Head of caudate nucleus (tissue), 42 donors: ENCODE measurements at places on chromosomes 1 and 21.

DNA sequence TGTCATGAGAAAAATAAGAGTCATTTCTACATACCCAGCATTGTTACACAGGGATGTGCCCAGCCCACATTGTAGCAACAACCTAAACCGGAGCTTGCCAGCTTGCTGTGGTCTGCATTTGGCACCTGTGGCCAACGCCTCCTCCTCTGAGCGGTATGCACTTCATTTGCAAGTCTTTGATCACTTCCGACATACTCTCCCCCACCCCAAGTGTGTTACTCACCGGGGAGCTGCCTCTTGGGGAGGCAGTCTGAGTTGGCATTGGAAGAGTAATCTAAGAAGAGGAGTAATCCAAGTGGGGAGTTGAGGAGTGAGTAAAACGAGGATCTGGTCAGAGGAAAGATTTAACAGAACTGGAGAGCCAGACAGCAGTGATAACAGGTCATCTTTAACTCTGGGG lies 3.8 kb downstream of the BCL9 start:
- DNase-seq, result peak; percentile 64

- no peak for DNase-seq
Measured at GRCh38 chr21:37483776-37484175, 117.2 kb downstream of the DYRK1A start.

GRCh38 chr1:183416850-183417771 lies 1.1 kb downstream of the NMNAT2 start:
- DNase-seq, result peak; percentile 65

- no peak for DNase-seq
Measured at GRCh38 chr1:34864759-34865158, 5.2 kb upstream of the SMIM12 start.

DNA sequence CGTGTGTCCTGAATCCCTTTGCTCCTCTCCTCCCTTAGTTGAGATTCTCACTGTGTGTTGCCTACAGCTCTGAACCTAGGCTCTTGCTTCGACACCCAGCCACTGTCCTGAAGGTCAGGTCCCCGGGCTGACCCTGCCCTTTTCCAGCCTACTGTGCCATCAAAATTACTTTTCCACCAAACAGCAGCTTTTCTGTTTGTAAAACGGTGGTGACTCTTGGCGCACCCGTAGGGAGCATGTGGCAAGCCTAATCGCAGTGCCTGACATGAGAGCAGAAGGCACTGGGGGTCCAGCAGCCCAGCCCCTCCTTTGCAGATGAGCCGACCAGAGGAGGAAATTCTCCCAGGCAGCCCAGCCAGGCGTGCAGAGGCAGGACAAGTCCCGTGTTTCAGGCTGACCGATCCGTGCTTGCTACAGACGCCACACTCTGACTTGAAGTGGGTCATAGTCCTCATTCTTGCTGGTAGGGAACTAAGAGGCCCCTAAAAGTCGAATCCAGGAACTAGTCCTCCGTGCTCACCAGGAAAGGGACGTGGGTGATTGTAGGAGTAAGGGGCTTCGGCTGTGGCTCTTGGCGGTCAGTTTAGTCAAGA lies 6.8 kb downstream of the GPR137B start:
- no peak for DNase-seq

DNA sequence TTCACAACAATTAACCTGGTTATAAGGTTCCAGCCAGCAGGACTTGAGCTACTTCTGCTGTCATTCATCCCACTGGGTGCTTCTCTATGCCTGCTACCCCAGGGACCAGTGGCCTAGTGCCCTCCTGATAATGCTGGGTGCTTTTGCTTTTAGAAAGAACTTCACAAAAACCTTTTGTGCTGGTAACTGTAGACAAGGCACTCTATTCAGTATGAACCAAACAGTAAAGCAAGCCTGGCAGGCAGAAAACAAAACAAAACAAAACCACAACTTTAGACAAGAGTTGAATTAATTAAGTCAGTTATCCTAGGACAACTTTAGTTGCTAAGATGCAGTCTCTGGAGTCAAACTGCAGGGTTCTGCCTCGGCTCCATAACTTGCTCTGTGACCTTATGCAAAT lies 61.9 kb upstream of the ADGRL2 start:
- no peak for DNase-seq

DNA sequence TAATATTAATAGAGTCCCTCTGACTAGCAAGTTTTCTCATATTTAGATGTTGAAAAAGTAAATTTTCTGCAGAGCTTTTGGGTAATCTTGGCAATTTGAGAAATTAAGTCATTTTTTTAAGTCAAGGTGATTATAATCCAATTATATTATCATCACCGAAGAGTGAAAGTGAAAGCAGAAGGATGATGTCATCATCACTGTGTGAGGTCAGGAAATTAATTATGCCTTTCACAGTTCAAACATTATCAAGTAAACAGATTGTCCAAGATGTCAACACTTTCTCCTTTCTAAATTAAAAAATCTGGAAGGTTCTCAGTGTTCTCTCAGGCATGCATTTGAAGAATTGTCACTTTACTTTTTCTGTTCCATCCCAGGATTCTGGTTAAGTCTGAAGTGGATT lies 296.0 kb downstream of the TBX15 start:
- DNase-seq, result no peak

GRCh38 chr21:37765221-37765900 lies 150.9 kb downstream of the KCNJ6 start:
- no peak for DNase-seq

DNA sequence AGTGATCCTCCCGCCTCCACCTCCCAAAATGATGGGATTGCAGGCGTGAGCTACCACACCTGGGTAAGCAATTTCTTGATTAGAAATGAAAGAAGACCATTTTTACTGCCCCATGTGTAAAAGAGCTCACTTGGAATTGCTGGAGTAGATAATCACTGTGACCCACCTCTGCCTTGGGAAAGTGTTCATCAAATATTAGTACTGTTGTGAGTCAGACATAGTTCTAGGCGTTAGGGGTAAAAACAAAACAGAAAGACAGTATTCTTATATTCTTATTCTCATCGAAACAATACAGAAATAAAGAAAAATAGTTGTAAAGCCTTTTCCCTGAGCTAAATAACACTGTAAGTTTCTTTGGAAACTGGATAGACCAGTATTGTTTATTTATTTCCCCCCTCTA lies 36.2 kb downstream of the CELF3 start:
- no peak for DNase-seq

DNA sequence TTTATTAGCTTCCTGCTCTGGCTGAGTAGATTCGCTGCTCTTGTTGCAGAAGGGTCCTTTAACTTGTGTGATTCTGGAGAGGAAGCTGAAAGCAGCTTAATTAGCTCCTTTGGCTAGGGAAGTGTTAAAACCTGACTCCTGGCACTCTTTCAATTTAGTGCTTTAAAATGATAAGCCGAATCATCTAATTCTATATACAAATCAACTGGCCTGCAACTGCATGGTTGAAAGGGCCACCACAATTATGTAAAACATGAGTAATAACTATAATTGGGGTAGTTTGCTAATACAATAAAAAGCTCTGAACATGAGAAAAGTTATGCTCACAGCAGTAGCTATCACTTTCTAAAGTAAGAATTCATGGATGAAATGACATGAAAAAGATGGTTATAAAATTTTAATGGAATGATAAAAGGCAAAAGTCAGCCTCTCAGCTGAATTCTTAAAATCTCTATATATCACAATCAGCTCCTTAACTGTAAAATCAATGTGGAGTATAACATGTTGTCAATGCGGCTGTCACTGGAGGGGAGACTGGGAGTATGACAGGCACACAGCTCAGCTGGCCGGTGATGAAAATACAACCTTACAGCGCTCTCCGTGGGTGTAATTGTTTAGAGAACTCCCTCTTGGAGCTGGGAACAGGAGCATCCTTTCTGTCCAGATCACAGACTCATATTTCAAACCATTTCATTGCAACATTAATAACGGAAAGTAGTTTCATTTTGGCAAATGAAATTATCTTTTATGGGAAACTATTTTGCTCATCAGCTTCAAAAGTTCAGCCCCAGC lies 324.4 kb downstream of the KCTD3 start:
- DNase-seq, result no peak

GRCh38 chr1:41776891-41777441 lies 141.8 kb downstream of the HIVEP3 start:
- DNase-seq, result peak; percentile 88

- no peak for DNase-seq
Measured at GRCh38 chr1:91916811-91917460, 31.0 kb upstream of the TGFBR3 start.

- peak; percentile 58 for DNase-seq
Measured at GRCh38 chr1:27522432-27523336, 32.7 kb upstream of the WASF2 start.

DNA sequence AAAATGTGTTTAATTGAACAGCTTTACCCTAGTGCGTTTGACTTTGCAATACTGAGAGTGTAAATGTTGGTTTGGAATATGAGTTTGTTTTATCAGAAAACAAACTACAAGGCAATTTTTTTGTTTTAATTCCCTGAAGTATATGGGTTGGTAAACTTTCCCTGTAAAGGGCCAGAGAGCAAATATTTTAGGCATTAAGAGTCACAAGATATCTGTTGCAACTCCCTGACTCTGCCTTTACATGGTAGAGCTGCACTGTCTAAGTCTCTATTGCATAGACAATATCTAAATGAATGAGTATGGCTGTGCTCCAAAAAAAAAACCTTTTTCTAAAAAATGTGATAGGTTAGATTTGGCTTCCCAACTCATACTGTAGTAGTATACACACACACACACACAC lies 115.1 kb upstream of the PBX1 start:
- DNase-seq, result no peak

DNA sequence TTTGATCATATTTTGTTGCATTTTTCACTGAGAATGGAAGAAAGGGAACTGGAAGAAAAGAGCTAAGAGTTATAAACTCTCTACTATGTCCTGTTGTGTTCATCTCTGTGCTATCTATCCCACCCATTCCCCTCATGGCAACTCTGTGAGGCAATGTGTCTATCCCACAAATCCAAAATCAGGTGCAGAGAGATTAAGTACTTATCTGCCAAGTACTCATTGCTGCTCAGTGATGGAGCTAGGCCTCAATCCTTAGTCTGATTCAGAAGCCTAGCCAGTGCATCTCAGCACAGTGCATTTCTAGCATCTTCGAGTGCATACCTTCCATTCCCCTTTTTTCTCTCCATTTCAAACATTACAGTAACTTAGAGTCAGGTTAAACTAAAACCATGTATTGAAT lies 270.6 kb downstream of the TPR start:
- DNase-seq, result no peak

DNA sequence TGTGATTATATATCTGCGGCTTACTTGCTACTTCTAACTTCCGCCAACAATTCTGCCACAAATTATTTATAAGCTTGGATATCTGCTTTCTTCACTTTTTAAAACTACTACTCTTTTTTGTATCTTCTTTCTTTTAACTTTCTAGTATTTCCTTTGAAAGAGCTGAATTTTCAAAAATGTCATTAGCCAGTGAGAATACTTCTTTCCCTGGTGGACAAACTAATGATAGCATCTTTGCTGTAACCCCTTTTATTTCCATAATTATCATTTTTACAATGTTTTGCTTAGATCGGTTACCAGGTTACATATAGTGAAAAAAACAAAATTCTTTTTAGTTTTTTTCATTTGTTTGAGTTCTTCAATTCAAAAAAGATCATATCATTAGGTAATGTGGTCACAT lies 355.9 kb upstream of the ADGRL4 start:
- no peak for DNase-seq

- DNase-seq, result no peak
Measured at GRCh38 chr1:235648407-235648907, 1.1 kb downstream of the GNG4 start.

- no peak for DNase-seq
Measured at GRCh38 chr1:93111561-93111960, 32.5 kb downstream of the MTF2 start.

- DNase-seq, result no peak
Measured at GRCh38 chr1:160550572-160551034, 27.5 kb upstream of the SLAMF6 start.

DNA sequence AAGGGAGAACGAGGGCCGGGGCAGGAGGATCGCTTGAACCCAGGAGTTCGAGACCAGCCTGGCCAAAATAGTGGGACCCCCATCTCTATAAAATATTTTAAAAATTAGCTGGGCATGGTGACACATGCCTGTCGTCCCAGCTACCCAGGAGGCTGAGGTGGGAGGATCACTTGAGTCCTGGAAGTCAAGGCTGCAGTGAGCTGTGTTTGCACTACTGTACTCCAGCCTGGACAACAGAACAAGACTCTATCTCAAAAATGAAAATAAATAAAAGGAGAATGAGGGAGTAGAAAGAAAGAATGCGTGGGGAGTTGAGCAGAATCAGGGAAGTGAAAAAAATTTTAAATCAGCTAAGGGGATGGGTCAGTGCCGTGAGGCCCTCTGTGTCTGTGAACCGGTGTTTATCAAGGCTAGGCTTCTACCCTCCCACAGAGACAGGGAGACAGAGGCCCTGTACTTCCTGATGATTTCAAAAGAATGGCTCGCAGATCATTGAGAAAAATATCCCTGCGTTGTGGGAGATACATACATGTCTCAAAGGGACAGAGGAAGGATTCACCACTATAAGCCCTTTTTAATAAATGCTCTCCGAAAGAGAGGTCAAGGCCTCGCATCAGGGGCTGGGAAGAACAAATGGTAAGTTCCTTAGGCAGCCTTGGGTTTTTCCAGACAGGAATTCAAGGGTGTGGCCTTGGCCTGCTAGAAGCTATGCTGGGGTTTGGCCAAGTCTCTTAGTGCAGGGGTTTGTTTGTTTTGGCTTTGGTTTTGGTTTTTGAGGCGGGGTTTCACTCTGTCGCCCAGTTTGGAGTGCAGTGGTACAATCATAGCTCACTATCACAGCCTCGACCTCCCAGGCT lies 20.7 kb downstream of the IL10RB start:
- no peak for DNase-seq

DNA sequence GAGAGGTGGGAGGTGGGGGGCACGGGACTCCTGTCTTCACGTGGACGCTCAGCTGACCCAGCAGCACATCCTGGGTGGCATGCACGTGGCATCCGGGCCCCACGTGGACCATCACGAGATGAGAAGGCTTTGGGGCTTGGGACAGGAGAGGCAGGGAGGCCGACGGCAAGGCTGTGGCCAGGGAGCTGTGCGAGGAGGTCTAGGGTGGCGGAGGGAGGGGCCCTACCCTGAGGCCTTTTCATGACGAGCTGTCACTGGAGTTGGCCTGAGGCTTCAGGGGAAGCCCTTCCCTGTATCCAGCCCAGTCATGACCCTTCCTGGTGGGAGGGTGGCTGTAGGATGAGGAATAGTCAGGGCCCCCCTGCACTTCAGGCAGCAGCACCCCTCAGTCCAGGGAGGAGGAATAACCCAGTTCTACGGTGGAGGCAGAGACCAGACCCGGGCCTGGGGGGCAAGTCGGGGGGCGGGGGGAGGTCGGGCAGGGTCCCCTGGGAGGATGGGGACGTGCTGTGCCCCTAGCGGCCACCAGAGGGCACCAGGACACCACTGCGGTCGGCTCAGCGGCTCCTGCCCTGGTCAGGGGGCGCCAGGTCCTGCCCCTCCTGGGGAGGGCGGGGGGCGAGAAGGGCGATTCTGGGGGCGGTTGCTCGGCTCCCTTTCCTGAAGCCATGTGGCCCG lies 2.0 kb upstream of the PERM1 start:
- peak; percentile 67 for DNase-seq
